ENCODE measurements at places on chromosomes 1 and 21.
A peak's percentile ranks its signal among the peaks of the same experiment; 100 is the strongest.

GRCh38 chr1:233897325-233898162 is 6.9 kb upstream of the SLC35F3 start:
- DNase-seq, result no peak

DNA sequence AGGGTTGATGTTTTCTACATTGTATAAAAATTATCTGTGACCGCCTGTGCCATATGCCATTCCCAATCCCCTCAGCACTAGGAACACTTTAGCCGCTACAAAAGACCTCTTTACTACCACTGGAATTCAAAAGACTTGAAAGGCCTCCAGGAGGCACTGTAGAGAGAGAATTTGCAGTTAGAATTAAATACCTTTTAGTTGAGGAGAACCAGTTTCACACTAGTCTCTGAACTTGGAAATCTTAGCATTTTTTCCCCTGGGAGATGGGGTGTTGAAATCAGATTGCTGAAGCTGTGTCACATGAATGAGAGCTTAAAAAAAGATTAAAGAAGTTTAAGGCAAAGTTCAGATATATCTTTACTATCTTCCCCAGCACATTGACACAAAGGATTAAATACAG is 291.0 kb downstream of the ADGRL2 start:
- no peak for DNase-seq

DNA sequence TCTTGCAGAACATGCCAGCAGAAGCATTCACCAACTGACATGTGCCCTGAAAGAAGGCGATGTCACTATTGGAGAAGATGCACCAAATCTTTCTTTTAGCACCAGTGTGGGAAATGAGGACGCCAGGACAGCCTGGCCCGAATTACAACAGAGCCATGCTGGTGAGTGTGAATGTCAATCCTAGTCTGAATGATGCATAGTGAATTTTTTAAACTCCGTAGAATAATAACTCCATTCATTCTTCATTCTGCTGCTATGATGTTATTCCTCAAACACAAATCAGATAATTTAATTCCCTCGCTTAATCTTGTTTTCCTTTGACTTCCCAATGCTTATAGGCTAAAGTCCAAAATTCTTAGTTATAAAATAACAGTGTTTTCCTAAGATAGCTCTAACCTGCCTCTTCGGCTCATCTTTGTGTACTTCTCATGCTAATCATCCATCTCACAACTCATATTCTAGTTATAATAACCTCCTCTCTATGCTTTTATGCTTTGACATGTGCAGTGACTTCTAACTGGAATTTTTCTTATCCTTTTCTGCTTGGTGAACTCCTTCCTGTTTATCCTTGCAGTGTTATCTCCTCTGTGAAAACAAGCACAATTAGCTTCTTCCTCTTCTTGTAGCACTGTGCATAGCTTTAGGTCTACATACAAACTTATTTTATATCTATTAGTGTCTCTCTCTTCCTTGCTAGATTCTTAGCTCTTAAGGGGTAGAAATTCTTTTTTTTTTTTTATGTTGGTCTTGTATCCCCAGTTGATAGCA is 14.4 kb downstream of the SDCCAG8 start:
- DNase-seq, result no peak

DNA sequence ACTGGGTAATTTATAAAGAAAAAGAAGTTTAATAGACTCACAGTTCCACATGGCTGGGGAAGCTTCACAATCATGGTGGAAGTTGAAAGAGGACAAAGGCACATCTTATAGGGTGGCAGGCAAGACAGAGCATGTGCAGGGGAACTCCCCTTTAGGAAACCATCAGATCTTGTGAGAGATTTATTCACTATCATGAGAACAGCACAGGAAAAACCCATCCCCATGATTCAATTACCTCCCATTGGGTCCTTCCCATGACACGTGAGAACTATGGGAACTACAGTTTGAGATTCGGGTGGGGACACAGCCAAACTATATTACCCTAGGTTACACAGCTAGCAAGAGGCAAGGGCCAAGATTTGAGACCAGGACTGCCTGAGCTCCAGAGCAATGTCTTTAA is 30.4 kb upstream of the SOX13 start:
- no peak for DNase-seq

- no peak for DNase-seq
These were observed 180.0 kb upstream of the DUSP10 start for GRCh38 chr1:221921936-221922335.

GRCh38 chr1:28147264-28148094 is 29.0 kb downstream of the PTAFR start:
- no peak for DNase-seq

DNA sequence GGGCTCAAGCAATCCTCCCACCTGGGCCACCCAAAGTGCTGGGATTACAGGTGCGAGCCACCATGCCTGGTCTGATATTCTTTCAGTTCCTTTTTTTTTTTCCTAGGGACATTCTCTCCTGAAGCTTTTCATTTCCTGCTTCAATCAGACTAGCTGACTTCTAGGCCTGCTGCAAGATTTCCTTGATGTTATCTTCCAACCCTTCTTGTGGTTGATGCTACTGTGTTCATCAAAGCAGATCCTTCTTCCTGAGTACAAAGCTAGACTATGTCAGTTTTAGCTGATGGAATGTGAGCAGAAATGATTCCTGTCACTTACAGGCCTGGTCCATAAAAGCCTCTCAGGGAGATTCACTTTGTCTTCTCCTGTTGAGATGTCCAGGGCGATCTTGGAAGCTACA is 146.4 kb downstream of the CDC7 start:
- no peak for DNase-seq

DNA sequence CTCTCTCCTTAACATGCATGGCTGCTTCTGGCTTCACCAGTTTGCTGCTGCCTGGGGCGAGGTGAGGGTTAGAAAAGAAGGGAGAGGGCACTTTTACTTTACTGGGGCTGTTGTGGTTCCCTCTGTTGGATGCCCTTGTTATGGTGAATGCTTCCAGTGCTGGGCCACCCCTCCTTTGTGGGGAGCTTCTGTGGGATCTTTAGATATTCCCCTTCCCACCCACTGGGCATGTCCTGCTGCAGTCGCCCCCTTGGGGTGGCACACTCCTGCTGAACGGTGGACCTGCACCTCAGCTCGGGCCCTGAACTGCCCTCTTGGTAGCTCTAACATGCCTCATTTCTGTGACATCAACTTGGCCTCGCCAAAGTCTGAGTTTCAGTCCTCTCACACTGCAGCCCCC is 6.0 kb downstream of the TNN start:
- no peak for DNase-seq

GRCh38 chr1:24683713-24684162 is 40.6 kb downstream of the SRRM1 start:
- DNase-seq, result no peak

DNA sequence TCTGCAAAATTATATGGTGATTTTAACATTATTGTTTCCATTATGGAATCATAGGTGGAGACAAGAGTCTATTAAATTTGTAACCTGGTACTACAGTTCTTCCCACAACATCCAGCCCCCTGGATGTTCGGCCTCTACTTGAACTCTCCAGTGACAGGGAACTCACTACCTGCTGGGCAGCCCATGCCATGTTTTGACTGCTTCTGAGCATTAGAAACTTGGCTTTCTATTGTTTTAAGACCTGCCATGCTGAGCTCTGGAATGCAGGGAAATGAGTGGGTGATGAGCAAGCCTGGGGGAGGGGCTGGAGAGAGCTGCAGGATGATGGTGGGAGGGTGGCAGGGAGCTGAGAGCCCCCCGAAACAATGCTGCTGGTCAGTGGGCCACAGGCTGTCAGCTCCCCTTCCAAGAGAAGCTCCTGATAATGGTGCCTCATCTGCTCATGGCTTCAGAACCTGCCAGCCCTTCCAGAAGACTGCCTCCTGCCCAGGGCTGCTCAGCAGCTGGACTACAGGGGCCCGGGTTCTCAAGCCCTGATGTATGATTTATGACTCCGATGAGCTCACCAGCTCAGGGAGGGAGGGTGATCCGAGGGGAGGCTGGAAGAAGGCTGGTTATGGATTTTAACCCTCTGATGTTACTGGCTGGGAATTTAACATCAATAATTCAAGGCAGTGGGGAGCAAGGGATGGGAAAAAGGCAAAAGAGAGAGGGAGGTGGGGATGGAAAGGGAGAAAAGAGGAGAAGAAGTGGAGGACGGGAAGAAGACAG is 205.0 kb downstream of the HIVEP3 start:
- peak; percentile 19 for DNase-seq

GRCh38 chr1:161834967-161835550 is 68.9 kb downstream of the ATF6 start:
- no peak for DNase-seq

GRCh38 chr1:9316512-9316911 is 23.8 kb downstream of the SPSB1 start:
- DNase-seq, result no peak

DNA sequence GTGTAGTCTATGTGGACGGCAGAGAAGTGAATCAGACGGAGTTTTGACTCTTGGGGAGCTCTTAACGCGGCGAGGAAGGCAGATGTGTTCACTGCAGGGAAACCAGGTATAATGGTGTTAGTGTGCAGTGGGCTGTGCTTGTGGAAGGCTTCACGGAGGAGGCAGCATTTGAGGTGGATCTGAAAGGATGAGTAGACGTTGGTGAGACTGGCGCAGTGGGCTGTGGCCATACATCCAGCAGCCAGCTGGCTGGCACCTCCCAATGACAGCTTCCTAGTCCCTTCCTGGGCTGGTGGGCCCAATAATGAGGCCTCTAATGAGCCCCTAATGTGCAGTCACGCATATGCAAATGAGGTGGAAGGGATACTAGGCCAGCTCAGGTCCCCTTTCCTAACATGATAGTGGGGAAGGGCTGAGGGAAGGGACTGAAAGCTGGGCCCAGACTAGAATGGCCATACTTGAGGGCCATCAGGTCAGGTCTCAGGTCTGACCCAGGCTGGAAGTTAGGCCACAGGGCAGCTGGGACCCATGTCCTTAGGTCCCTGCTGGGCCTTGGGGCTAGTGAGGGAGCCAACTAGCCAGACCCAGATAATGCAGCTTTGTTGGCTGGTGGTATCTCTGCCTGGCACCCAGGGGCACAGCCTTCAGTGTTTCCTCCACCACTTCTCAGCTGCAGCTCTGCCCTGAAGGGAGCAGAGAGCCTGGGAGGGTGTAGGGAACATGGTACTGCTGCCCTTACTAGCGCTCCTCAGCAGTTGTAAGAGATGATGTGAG is 3.8 kb downstream of the MAP7D1 start:
- no peak for DNase-seq

- DNase-seq, result no peak
These were observed 65.5 kb upstream of the PALMD start for GRCh38 chr1:99580451-99580850.

GRCh38 chr1:220483700-220484099 is 44.2 kb upstream of the MARK1 start:
- no peak for DNase-seq

DNA sequence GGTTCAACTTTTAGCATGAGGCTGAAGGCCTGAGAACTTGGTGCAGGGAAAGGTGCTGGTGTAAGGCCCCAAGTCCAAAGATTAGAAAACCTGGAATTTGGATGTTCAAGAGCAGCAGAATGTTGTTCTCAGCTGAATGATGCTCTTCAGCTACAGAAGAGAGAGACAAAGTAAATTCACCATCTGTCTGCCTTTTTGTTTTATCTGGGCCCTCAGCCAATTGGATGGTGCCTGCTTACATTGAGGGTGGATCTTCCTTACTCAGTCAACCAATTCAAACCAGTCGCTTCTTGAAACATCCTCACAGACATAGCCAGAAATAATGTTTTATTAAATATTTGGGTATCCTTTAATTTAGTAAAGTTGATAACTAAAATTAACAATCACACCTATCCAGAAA is 748.2 kb upstream of the ADAMTS5 start:
- no peak for DNase-seq

- DNase-seq, result no peak
These were observed 167.0 kb downstream of the NEGR1 start for GRCh38 chr1:72115290-72115689.

DNA sequence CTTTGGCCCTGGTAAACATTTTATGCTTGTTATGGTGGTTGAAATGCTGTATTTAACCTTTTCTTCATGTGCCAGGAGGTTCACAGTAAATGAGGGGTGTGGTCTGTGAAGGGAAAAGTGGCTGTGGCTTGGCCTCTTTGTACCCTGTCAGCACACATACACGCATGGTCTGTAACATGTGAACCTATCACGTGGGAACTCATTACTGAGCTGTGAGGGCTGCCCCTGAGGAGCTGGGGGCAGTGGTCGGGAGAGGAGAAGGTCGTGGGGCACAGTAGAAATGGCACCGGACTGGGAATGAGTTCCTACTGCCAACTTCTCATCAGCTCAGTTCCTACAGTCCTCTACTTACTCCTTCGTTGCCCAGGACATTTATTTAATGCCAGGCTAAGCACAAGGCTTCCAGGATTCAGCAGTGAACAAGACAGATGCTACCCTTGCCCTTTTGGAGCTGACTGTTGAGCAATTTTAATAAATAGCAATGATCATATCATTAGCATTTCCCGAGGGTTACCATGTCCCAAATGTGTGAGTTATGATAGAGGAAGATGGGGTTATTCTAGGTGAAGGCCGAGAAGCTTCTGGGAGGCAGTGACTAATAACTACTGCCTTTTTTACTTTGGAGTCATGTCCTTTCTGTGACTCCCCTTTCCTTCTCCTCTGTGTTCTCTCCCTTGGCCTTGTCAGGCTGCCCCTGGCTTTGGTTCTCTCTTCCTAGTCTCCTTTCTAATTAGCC is 38.8 kb downstream of the DDR2 start:
- DNase-seq, result no peak

GRCh38 chr1:103112546-103112945 is 4.2 kb upstream of the COL11A1 start:
- no peak for DNase-seq

DNA sequence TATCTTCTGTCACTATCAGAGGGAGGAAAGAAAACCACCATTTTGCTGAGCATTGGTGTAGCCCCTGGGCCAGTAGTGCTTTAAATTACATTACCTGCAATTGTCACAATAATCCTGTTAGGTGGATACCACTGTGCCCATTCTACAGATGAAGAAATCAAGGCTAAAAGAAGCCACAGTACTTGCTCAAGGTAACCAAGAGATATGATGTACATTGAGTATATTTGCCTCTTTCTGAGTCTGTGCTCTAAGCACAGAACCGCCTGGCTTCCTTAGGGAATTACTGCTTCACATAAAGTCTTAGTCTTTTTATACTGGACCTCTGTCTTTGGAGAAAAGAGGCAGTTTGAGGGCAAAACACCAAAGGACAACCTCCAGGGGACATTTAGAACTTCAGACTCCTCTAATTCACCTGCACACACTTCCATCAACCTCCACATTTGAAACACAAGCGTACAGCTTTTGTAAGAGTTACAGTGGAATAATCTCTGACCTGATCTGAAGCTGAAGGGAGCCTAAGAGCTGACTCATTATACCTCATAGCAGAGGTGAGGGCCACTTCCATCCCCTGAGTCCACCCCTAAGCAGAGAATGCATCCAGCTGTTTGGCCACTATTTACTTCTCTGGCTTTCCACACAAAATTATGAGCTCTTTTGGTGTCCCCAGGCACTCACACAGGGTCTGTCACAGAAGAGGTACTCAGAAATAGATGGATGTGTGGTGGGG is 61.8 kb downstream of the PLPP3 start:
- DNase-seq, result no peak

- peak; percentile 64 for DNase-seq
These were observed 120.2 kb upstream of the KCNE2 start for GRCh38 chr21:34243562-34243961.

- peak; percentile 85 for DNase-seq
These were observed at the start of gene NGF for GRCh38 chr1:115337633-115338456. Gene NGF, minus strand, starts transcription at chr1:115338249. Its CDS starts 51,454 bp downstream, at chr1:115286795.

GRCh38 chr1:75632350-75632949 is 21.5 kb upstream of the SLC44A5 start:
- peak; percentile 9 for DNase-seq

GRCh38 chr1:155466617-155466972 is 96.0 kb downstream of the ASH1L start:
- no peak for DNase-seq

GRCh38 chr1:231384696-231385415 is 37.2 kb downstream of the EGLN1 start:
- no peak for DNase-seq
